ENCODE measurements at places on chromosomes 4 and X.

DNA sequence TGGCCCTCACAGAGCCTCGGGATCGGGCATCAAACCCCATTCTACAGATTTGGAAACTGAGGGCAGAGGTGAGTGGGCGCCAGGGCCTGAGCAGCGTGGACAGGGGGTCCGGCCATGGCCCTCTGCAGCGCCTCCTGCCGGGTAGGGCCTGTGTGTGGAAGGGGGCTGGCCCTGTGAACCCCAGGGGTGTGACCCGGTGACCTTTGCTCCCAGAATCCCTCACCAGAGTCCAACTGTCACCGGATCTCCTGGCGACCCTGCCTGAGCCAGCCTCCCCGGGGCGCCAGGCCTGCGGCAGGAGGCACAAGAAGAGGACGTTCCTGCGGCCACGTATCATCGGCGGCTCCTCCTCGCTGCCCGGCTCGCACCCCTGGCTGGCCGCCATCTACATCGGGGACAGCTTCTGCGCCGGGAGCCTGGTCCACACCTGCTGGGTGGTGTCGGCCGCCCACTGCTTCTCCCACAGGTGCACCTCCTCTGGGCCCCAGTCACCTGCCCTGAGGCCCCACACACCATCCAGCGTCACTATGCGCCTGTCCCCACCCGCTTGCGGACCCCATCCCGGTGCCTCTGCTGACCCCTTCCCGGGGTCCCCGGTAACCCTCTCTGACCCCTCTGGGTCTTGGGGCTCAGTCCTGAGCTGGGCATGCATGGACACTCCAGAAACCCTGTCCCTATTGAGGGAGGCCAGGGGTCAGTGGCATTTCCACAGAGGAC, 4.2 kb downstream of the HGFAC start:
- DNase-seq: no peak

GRCh38 chr4:24394041-24394440, 190.3 kb downstream of the DHX15 start:
- DNase-seq: no peak

GRCh38 chrX:39950018-39950688, 147.6 kb downstream of the BCOR start:
- no peak for DNase-seq

- DNase-seq: no peak
These were observed 96.6 kb upstream of the DMD start for GRCh38 chrX:33307911-33308354.

DNA sequence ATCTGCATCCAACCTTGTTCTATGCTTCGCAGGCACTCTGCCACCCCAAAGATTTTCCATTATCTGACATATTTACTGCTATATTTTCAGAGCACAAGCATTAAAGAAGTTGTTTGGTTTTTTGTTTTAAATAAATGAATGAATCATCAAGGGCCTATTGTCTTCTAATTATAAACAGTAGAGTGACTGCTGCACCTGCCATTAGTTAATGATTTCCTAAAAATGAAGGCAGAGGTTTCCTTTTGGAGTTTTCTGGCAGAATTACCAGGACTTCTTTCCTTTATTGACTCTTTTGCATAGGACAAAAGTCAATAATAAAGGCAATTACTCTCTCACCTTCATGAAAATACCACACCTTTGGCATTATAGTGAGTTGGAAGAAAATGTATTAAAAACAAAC, 238.1 kb downstream of the INPP4B start:
- no peak for DNase-seq

- DNase-seq: no peak
These were observed 8.2 kb downstream of the SLC25A4 start for GRCh38 chr4:185151296-185151695.

DNA sequence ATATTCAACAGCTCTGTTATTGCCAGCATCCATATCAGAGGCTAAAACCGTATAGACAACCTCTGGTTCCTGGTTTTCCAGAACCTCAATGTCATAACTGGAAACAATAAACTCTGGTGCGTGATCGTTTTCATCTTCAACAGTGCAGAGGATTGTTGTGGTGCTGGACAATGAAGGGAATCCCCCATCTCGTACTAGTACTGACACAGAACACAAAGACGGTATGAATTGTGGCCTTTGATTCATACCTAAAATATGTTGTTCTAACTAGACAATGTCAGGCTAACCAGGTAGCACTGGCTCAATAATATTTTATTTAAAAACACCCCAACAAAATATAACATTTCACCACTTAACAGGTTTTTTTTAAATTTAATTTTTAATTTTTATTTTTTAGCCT, 186.9 kb downstream of the DCHS2 start:
- DNase-seq: no peak

GRCh38 chr4:6367371-6367851, 97.8 kb downstream of the WFS1 start:
- DNase-seq: no peak

DNA sequence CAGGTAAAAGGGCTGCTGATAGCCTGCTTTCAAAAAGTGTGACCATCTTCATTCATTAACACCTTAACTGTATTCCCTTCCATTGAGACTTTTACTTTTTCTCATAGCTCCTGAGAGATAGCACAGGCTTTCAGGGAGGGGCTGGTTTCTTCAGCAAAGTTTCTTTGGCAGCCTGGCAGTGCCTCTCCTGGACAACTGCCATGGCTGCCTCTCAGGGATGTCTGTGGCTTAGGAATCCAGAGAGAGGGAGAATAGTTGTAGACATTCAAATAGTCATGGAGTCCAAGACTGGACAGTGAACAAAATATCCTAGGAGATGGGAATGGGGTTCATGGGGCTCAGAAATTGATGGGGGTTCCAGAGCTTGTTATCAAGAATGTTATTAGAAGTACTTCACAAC, 81.1 kb downstream of the FAM47B start:
- DNase-seq: no peak

DNA sequence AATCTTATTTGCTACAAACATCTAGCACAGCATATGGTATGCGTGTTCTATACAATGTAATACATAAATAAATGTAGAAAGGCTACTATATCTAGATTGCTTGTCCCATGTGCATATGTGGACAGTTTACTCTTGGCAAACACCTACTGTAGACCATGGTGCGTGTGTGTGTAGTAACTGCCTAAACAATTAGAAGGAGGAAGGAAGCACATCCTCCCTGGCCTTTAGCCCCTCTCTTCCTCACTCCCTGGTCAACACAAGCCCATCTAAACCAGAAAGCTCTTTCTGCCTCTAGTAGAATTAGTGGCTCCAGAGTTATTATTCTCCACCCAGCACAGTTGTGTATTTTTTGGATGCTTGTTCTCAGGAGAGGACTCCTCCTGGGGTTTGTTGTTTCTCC, 73.9 kb downstream of the KDR start:
- DNase-seq: no peak

DNA sequence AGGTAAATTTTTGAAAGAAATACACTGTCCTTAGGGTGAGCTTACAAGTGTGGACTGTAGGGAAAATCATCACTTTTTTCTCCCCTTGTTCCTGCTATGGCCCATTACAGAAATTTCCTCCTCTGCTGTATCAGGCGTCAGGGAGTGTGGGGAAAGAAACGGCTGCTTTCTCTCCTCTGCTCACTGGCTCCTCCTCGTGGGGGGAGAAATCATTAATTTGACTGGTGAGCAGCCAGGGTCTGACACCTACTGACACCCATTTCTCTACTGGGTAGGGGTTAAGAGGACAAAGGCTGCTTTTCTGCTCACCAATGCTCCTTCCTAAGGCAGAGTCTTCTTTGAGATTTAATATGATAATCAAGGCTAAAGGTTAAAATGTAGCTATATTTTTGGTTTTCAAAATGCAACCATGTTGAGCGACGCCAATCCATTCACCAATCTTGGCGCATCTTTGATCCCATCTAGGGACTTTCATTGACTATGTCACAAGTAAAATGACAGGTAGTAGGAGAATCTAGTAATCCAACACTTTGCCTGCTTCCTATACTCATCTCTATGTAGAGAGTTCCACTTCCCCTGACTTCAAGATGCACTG, 25.1 kb downstream of the SETD7 start:
- peak; percentile 28 for DNase-seq

- DNase-seq: no peak
These were observed 334.5 kb downstream of the ADAM29 start for GRCh38 chr4:175252642-175253041.

GRCh38 chrX:117996408-117996807, 120.2 kb downstream of the KLHL13 start:
- DNase-seq: no peak

DNA sequence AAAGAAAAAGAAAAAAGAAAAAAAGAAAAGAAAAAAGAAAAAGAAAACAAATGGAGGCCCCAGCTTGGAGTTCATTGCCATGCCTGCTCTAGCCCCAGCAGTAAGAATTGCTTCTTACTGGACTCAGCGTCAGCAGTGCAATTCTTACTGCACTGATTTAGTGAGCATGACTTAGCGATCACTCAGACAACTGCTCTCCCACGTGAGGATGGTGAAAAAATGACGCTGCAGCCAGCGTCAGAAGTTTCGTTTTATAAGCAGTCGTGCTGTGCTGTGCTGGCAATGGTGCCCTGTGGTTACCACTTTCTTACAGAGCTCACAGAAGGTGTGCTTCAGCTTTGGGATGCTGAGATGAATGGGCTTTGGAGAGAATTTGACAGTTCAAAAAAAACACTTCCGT, 68.3 kb upstream of the DDX3X start:
- peak; percentile 22 for DNase-seq

GRCh38 chr4:169573889-169574288, 38.5 kb downstream of the NEK1 start:
- no peak for DNase-seq

DNA sequence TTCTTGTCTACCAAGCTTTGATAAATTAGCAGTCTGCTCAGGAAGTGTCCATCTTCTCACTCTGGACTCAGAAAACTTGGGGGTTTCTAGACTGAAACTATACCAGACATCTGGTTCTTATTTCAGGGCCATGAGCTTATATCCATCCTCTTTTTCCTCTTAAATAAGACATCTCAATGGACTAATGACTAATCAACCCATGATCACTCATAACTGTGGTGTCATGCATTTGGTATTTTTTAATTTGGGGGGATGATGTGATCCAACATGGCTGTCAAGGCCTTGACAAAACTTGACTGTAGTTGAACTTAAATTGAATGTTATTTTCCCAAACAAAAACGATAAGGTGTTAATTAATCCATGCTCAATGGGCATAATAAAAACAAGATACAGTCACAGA, 87.8 kb downstream of the GPRASP3 start:
- no peak for DNase-seq

DNA sequence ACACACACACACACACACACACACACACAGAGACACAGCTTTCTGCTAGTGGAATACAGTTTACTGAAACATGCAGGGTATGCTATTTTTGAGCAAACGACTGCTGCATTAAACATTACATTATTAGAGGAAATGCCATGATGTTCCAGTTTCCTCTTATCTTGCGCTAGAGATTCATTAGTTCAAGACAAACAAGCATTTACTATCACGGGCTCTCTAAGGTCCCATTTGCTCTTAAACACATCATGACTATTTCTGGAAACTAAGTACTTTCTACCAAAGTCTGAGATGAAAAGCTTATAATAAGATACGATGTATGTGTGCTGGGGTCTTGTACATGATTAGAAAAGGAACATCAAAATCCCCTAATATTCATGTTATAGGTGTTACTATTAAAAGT, 48.8 kb downstream of the RPS3A start:
- DNase-seq: no peak

DNA sequence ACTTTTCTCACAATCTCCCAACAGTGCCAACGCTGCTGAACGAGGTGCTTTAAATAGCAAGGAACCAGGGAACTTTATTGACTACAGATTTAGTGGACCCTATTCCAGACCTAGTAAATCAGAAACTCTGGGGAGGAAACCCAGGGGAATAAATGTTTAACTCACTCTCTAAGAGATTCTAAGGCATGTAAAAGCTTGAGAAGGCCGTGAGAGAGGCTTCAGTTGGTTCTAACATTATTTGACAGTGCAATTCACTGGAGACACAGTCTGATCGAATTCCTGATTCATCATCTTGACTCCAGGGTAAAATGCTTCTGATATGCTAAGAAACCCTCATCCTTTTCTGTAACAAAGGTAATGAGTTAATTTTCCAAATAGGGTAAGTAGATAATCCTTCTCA, 494.4 kb downstream of the KCNIP4 start:
- DNase-seq: no peak

GRCh38 chr4:173025131-173025530, 143.5 kb upstream of the GALNT7 start:
- no peak for DNase-seq

- no peak for DNase-seq
These were observed 36.8 kb upstream of the NKX6-1 start for GRCh38 chr4:84535901-84536300.

- DNase-seq: no peak
These were observed 171.9 kb downstream of the LDB2 start for GRCh38 chr4:16726368-16727050.

DNA sequence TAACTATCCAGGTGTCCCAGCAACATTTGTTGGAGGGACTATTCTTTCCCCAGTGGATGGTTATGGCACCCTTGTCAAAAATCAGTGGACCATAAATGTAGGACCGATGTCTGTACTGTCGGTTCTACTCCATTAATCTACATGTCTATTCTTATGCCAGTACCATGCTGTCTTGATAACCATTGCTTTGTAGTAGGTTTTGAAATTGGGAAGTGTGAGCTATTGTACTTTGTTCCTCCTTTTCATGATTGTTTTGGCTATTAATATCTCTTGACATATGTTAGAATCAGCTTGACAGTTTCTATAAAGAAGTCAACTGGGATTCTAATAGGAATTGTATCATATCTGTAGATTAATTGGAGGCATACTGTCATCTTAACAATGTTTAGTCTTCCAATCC, 112.7 kb downstream of the HNRNPD start:
- DNase-seq: no peak

DNA sequence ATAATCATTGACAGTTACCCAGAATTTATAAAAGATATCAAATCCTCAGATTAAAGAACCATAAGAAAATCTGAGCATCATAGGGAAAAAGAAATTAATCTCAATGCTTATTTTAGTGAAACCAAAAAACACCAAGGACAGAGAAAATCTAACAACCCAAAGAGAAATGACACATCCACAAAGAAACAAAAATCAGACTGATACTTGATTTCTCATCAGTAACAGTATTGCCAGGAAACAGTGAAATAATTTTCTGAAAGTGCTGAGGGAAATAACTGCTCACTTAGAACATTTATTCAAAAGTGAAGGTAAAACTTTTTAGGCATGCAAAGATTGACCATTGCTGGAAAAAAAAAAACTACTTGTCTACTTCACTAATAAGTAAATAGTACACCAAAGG, 10.6 kb downstream of the MOSPD2 start:
- no peak for DNase-seq

GRCh38 chrX:6210230-6210629, 18.4 kb downstream of the NLGN4X start:
- DNase-seq: no peak

GRCh38 chr4:33071535-33071934, 2351.4 kb downstream of the PCDH7 start:
- no peak for DNase-seq

DNA sequence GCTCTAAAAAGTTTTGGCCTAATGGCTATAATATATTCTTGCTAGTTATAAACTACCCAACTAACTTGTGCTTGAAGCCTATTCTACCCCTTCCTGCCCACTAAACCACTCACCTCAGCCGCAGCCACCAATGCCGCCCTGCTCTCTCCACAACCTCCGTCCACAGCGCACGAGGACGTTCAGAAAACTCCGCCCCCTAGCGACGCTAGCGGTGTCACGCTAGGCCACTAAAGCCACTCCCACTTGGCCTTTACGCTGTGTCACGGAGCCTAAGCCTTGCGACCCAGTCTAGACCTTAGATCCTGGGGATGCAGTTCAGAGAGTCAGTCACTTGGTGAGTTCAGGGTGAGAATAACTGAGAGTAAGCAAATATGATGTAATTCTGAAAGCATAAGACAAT, at the start of gene TEX11:
Gene TEX11, minus strand, starts transcription at position 171 of the 400 bp plus-strand sequence. CDS start 922 bp downstream, outside the sequence.
- no peak for DNase-seq

Measured in stimulated activated CD8-positive, alpha-beta memory T cell treated with anti-CD3 and anti-CD28 coated beads, Interleukin-4, amount 100 ng/mL, for 24 hours (primary cell).